ENCODE measurements at places on chromosomes 11 and 22.
A peak's percentile ranks its signal among the peaks of the same experiment; 100 is the strongest.

- DNase-seq: no peak
Observed at GRCh38 chr11:122984186-122985011, 2.8 kb upstream of the BSX start.

GRCh38 chr11:56876621-56877275 lies 112.0 kb upstream of the OR5AK2 start:
- DNase-seq: no peak

DNA sequence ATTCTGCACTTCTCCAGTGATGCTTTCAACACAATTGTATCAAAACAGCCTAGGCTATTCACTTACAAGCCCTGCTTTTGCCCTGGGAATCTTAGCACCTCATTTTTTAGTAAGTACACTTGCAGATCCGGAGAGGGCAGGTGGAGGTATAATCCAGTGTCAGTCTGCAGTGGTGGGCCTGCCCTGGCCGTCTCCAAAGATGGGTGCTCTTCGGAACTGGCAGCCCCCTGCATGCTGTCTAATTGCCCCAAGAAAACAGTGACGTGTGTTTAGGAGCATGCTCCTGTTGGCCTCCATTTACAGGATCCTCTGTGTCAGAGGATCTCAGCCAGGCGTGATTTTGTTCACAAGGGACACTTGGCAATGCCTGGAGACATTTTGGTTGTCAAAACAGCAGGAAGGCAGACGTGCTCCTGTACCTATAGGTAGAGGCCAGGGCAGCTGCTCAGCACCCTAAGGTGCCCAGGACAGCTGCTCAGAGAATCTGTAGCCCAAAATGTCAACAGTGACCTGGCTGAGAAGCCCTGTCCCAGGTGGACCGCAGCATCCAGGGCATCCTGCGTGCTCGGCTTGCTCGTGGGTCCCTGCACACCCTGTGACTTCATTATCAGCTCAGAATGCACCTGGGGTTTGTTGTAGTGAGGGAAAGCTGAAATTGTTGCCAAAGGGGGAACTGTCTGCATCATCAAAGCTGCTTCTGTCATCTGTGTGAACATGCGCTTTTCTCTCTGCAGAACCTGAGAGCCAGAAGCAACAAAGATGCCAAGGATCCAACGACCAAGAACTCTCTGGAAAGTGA lies 90.7 kb downstream of the BCR start:
- DNase-seq: no peak

GRCh38 chr22:30371981-30372380 lies 15.2 kb downstream of the CCDC157 start:
- DNase-seq: no peak

DNA sequence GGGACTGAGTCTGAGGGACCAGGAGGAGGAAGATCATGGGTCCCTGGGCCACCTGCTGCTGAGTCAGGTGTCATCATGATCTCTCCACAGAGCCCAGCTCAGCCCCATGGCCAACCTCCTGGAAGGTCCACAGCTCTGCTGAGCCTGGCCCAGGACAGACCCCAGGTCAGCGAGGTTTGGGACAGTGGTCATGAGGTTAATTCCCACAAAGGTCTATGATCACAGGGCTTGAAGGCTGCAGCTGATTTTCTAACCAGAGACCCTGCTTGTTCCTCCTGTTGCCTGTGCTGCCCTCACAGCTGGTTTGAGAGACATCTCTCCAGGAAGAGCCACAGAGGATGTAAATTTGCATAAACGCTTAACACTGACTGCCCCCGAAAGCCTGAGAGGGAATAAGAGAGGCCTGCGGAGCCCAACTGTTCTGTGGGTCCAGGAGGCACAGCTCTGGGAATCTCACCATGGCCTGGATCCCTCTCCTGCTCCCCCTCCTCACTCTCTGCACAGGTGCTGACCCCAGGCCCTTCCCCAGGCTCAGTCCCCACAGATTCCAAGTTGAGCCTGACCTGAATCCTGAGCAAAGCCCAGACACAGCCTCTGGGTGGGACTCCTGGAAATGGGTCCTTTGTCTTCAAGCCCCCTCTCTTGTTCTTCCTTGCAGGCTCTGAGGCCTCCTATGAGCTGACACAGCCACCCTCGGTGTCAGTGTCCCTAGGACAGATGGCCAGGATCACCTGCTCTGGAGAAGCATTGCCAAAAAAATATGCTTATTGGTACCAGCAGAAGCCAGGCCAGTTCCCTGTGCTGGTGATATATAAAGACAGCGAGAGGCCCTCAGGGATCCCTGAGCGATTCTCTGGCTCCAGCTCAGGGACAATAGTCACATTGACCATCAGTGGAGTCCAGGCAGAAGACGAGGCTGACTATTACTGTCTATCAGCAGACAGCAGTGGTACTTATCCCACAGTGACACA lies 102.8 kb downstream of the GGTLC2 start:
- no peak for DNase-seq

DNA sequence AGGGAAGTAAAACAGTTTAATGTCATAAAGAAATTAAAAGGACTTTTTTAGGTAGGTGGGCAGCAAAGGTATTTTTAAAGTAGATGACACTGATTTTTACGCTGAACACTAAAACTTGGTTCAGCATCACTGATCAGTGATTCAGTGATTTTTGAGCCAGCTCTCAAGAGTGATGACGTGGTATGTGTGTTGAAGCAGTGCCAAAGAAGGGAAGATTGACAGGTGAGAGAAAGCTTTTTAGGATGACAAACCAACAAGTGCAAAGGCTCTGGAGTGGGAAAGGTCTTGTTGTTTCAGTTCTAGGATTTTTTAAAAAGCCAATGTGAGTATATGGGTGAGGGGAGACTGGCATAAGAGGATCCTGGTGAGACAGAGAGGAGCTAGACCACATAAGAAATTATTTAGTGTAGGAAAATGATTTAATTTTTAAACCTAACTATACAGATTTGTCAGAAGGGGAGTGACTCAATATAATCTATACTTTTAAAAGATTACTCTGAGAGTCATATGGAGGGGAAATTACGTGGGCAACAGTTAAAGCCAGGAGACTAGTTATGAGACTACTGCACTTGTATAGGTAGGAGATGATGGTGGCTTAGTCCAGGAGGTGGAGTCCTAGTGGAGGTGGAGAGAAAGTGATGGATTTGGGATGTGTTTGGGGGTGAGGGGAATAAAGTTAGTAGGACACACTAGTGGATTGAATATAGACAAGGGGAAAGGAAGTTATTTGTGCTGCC lies 17.6 kb upstream of the CALCB start:
- DNase-seq: no peak

- no peak for DNase-seq
Observed at GRCh38 chr11:7281809-7282208, 30.1 kb downstream of the SYT9 start.

DNA sequence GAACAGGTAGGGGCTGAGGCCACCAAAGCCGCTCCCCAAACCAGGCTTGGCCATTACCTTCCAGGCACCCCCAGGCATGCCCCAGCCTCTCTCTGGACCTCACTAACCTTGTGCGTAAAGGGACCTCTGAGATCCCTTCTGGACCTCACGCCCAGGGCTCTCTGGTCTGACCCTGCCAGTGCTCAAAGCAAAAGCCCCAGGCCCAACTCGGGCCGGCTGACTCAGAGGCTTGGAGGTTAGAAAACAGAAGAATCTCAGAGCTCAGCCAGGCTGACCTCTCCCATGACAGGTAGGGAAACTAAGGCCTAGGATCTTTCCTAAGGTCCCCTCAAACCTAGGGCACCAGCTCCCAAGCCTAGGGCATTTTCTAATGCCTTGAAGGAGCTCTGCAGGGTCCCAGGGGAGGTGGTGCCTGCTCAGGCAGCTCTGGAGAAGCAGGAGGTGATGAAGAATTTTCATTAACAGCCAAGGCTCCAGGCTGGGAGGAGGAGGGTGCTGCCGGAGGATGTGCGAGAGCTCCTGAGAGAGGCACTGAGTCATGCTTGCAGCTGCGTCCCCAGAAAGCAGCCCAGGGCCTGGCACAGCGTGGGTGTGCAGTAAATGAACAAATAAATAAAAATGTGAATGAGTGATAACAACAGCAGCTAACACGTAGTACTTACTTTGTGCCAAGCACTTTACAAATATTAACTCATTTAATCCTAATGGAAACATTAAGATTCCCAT lies 25.6 kb downstream of the ARRB1 start:
- DNase-seq: no peak

GRCh38 chr11:17547051-17547577 lies at the start of gene OTOG:
OTOG (plus strand) TSS chr11:17547259; CDS start chr11:17547373, 114 bp downstream.
- no peak for DNase-seq

DNA sequence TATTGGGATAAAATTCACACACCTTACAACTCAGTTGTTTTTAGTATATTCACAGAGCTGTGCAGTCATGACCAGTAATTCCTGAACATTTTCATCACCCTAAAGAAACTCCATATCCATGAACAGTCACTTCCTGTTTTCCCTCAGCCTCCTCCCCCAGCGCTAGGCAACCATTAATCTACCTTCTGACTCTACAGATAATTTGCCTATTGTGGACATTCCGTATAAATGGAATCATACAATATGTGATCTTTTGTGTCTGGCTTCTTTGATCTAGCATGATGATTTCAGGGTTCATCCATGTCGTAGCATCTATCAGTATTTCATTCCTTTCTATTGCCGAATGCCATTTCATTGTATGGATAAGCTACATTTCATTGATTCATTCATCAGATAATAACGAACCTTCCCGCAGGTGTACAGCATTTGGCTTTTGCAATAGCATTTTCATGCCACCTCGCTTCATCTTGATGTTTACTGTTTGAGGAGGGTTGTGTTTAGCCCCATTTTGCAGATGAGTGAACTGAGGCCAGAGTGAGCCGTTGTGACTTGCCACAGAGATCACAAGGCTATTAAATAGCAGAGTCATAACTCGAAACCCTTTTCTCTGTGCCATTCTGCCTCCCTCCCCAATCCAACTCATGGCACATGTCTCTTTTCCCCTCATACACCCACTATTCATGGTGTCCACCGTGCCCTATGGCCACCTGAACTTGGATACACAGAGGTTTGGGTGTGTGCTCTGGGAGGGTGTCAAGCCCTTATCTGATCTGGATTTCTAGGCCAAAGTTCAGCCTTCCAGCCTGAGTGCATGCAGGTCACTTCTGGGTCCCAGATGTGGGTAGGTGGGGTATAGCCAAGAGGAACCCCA lies 11.1 kb upstream of the MYH9 start:
- DNase-seq: no peak

GRCh38 chr11:83609191-83609590 lies 323.0 kb upstream of the CCDC90B start:
- DNase-seq: no peak

GRCh38 chr22:47123006-47123826 lies 360.8 kb downstream of the TBC1D22A start:
- no peak for DNase-seq

- DNase-seq: no peak
Observed at GRCh38 chr11:117281159-117281558, 10.0 kb upstream of the BACE1-AS start.

DNA sequence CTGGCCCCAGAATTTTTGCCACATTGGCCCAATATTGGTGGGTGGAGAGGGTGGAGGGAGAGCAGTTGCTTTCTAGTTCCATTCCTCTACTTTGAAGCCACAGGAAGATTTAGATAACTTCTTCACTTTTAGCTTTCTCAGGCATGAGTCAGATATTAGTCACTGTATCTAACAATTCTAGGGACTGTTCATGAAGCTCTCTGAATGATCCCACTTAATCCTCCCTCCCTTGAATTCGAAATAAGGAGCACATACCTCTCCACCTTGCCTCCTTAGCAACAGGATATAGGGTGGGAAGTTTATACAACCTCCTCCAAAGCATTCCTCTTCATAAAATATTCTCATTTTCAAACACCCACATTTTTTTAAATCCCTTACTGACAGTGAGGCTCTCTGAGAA lies 13.5 kb downstream of the FSHB start:
- no peak for DNase-seq

DNA sequence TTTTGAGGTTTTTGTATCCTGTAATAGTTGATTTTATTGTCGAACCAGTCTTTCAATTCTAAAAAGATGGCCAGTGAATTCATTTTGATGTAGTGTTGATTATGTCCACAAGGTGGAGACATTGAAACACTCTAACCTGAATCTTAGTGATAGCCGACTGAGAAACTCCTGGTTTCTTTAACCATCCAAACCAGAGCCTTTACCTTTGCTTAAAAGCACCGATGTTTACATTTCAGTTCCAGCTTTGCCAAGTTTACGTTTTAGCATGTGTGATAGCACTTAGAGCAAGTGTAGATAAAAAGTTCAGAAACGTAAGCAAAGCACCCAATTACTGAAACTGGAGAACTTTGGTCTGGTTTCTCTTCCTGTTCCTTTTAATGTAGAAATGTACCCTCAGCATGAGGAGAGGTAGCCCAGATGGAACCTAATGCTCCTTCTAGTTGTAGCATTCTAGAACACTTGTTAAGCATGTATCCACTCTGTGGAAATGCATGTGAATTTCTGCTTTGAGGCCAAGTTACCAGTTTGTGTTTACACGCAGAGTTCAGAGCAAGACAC lies 208.6 kb downstream of the DBX1 start:
- peak; percentile 58 for DNase-seq

GRCh38 chr22:46791201-46791731 lies 28.8 kb downstream of the TBC1D22A start:
- DNase-seq: no peak

DNA sequence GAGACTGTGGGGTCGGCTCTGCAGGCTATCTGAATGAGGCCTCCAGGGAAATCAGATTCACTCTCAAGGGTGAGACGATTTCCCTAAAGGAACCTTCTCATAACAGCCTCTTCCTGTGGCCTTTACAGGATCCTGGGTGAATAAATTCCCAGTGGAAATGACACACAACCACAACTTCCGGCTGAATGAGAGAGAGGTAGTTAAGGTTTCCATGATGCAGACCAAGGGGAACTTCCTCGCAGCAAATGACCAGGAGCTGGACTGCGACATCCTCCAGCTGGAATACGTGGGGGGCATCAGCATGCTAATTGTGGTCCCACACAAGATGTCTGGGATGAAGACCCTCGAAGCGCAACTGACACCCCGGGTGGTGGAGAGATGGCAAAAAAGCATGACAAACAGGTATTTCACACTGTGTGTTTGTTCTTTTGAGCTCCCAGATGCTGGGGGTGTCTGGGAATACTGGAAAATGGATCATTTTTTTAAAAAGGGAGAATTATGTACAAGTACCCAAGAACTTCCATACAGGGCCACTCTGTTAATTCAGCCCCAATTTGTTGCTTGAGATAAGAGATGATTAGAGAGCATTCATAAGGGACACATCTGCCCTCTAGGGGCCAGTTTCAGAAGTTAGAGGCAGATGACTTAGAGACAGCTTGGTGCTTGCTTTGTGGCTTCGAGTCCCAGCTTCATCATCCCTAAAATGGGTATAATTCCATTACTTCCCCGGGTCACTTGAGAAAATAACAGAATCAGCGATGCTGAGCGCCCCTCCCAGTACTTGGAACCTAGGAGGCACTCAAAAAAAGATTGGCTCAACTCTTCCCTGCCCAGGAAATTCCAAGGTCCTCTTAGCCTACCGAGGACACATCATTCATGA lies 10.2 kb downstream of the SERPIND1 start:
- no peak for DNase-seq
